ENCODE measurements at places on chromosomes 1 and 21.
A peak's percentile ranks its signal among the peaks of the same experiment; 100 is the strongest.

DNA sequence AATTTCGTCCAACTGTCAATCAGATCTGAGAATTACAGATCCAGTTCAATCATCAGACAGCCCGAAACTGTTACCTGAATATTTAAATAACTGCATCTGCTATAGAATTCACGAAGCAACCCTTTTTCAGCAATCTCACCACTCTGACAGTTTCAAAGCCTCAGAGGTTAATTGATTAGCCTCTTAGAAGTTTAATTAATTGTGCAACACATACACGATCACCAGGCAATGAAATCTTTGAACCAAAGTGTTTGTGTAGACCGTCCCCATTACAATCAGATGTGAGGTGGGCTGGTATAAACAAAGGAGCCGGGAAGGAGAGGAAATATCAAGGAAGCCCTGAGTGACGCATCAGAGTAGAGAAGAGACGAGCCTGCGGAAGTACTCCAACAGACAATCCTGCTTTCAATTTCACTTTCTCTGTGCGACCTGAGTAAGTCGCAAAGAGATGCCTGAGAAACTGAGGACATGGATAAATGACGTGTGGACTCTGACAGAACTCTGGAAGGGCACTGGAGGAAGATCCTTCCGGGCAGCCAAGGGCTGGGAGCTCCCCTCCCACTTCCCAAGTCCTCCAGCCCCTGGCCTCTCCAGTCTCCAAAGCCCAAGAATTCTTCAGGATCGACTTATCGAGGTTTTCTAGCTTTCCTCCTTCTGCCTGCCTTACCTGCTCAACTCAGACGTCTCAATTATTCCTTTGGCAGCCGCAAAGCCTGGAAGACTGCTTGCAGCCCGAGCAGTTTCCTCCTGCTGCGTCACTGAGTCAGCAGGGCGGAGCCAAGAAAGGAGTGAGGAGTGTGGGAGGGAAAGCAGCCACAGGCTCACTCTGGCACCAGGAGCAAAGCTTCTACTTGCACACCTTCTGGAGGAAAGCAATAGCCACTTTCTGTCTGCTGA, at the start of gene RNASEL:
TSS of gene RNASEL (minus strand) at position 757 of the 897 bp plus-strand sequence. CDS start 2,450 bp downstream, outside the sequence.
- DNase-seq = peak; percentile 64

GRCh38 chr1:221783936-221784335, 42.0 kb upstream of the DUSP10 start:
- DNase-seq = no peak

GRCh38 chr1:173269490-173270230, 62.5 kb upstream of the TNFSF4 start:
- peak; percentile 90 for DNase-seq

GRCh38 chr1:28323720-28324119, 5.1 kb upstream of the MED18 start:
- DNase-seq = no peak

- DNase-seq = peak; percentile 89
Measured at GRCh38 chr1:30718636-30719405, 4.6 kb downstream of the MATN1 start.

GRCh38 chr1:9009438-9010370, 16.5 kb downstream of the SLC2A7 start:
- DNase-seq = no peak

- DNase-seq = no peak
Measured at GRCh38 chr1:56193656-56194055, 385.7 kb downstream of the PLPP3 start.

GRCh38 chr1:224520808-224521207, 86.2 kb upstream of the WDR26 start:
- DNase-seq = no peak
